ENCODE measurements at places on chromosomes 2 and 18.

DNA sequence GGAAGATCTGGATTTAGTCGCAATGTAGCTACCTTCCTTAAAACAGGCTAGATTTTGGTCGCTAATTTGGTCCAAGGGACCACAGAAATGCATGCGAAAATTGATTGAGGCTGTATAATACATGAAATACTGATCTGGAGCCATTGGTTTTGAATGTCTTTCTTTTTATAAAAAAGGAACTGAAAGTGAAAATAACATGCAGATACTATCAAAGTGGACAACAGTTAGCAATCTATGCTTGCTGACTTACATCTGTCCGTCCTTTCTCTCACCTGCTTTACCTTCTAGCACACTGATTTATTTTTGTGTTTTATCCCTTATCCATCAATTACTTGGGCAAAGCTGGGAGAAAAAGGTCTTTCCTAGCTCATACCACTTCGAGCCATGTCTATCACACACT, 1459.8 kb upstream of the ACVR2A start:
- no peak for DNase-seq

DNA sequence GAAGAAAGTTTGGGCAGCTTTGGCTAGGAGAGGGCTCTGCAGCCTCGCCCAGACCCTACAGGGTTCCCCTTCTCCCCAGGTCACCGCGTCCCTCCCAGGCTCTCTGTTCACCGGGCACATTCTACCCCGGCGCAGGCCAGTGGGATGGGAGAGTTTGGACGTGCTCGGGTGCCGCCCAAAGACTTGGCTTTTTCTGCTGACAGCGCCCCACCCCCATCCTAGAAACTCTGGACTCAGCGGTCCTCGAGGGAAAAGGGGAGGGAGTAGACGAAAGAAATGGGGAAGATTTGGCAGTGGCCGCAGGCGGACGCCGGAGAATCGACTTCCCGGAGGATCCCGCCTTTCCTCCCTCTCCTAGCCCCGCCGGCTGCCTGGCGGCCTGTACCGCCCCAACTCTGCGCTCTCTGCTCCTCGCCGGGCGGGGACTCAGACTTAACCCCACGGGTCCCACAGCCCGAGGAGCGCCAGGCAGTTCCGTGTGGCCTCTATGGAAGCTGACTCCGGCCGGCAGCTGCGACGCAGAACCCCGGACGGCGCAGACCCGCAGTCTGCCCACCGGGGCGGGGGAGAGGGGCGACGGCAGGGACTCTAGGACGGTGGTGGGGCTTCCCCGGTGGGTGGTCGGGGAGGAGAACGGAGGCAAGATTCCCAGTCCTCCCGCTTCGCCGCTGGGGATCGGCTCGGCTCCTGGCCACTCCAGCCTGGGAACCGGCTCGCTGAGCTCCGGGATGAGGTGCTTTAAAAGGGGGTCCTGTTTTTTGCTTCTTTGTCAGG, 863 bp upstream of the SIX2 start:
- DNase-seq: no peak

GRCh38 chr18:78659748-78660147, 319.9 kb upstream of the SALL3 start:
- DNase-seq: no peak

DNA sequence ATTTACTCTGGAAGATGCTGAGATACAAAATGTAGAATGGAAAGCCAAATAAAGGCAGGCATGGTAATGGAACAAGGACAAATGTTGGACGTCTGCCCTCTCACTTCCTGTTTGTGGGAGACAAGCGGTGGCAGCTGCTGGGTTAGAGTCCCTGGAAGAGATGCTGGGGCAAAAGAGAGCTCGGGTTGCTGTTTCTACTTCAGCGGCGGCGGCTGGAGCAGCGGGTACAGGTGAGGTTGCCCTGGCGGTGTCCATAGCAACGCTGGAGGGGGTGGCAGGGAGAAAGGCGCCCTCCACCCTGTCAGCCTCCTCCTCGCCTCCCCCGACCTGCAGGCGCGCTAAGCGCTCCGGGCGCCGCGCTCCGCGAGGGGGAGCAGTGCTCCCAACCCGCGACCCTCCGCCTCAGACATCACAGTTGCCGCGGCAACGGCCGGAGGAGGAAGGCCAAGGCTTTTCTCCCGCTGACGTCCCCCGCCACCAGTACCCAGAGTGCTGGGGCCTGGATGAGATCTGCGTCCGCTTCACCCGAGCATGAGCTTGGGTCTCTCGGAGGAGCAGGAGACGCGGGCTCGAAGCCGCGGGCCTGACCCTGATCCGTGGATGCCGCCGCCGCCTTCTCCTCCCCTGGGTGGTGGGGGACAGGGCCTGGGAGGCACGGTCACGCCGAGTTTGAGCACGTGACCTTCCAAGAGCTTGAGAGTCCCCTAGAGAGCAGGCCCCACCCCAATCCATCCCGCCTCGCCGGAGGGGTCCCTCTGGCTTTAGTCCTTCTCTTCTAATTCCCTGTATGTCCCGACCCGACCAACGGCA, 65.6 kb downstream of the NOL4 start:
- DNase-seq: peak; percentile 71

DNA sequence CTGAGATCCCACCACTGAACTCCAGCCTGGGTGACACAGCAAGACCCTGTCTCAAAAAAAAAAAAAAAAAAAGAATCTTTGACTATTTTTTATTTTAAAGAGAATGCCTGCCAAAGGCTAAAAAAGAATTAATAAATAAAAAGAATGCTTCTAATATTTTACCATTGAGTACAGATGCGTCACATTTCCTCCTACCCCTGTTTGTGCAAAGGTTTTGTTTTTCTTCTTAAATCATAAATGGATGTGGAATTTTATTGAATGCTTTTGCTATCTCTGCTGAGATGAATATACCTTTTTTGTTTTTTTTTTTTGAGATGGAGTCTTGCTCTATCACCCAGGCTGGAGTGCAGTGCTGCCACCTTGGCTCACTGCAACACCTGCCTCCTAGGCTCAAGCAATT, 22.8 kb downstream of the CYBRD1 start:
- DNase-seq: no peak

Data from cerebellum (tissue), 4 donors.